ENCODE measurements at places on chromosomes 2 and 18.
A peak's percentile ranks its signal among the peaks of the same experiment; 100 is the strongest.

DNA sequence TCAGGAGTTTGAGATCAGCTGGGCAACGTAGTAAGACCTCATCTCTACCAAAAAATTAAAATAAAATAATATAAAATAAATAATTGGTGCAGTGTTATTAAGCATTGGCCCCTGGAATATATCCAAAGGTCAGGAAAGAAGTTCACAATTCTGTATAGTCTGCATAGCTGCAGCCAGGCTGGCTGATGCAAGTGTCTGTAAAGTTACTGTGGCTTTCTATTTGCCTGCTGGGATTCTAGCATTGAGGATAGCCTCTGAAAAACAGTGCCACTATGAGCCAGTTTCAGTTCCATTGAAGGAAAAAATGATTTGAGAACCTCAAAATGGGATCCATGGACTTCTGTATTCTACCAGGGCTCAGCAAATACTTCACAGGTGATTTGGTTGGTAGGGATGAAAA lies 208.6 kb downstream of the PARD3B start:
- DNase-seq: no peak

DNA sequence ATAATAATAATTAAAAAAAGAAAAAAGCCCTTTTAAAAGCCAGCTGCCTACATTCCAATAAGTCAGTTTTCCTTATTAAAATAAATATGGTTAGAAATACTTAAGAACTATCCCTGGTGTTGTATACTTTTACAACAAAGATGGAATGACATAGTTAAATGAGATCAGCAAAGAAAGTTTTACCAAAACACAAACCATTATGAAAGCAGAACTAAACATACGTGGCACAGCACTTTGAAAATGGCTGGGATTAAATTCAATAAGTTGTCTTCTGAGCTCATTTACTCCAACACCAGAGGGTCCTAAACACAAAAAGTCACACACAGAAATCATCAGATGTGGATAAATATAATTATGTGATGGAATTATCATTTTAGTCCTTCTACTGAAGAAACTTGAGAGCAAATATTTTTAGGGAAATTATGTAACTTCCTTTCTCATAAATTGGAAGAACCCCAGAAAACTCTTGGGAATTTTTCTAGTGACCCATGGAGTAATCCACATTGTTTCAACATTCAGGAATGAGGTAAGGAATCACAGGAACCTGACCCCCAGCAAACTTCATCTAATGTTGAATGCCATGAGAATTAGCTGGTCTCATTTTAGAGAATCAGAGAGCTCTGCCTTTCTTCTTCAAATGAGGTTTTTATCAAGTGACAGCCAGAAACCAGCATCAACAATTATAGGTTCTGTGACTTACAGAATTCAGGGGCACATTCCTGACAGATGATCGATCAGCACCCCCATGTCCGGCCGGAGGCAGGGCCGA lies 11.5 kb upstream of the TMEM237 start:
- no peak for DNase-seq

- no peak for DNase-seq
These were observed 383.6 kb upstream of the SALL3 start for GRCh38 chr18:78595924-78596573.

GRCh38 chr18:10948421-10948820 lies 200.9 kb downstream of the PIEZO2 start:
- DNase-seq: no peak

- DNase-seq: no peak
These were observed 300.5 kb downstream of the INSIG2 start for GRCh38 chr2:118388771-118389170.

- DNase-seq: no peak
These were observed 83.0 kb upstream of the CHRNA1 start for GRCh38 chr2:174846941-174847938.

- DNase-seq: no peak
These were observed 85.3 kb downstream of the CYP26B1 start for GRCh38 chr2:72062336-72062735.

DNA sequence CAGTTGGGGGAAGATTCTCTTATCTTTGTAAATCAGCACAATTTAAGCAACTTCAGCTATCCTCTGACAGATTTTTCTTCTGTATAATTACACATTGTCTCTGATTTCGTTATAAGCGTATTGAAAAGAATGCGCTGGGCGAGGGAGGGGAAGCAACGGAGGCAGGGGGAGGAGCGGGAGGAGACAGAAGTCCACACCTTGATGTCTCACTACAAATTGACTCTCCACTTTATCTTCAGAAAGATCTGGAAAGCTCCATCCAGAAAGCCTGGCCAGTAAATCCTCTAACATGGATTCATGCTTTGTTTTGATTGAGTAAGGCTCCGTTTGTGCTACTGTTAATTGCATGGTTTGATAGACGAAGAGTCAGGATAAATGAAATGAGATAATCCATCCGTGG lies 76.6 kb downstream of the SMIM21 start:
- no peak for DNase-seq

DNA sequence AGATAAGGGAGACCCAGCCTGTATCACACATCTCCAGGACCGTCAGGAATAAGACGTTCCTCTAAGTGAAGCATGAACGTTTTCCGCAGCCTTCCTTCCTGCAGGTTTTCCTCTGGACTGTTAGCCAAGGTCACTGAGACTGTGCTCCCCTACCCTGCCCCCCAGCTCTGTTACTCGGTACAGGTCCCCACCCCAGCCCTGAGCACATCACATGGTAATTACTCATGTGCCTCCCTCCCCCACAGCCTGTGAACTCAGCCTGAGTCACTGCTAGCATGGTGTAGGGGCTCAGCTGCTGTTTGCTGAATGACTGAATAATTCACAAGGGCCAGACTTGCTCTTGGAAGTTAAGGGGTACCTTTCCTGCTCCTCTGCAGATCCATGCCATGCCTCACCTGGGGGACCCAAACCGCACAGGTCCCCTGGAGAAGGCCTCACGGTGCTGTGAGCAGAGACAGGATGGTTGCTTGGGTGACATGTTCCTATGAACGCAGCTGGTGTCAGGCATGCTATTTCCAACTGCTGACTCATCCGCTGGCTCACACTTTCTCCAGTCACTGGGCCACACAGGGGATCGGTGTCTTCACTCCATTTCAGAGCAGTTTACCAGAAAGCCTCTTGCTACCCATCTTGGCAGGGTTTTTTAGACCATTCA lies 88.2 kb downstream of the PLB1 start:
- peak; percentile 57 for DNase-seq

GRCh38 chr18:10688766-10689165 lies 162.9 kb downstream of the NAPG start:
- no peak for DNase-seq

- no peak for DNase-seq
These were observed 19.1 kb downstream of the TRAK2 start for GRCh38 chr2:201432038-201432620.

DNA sequence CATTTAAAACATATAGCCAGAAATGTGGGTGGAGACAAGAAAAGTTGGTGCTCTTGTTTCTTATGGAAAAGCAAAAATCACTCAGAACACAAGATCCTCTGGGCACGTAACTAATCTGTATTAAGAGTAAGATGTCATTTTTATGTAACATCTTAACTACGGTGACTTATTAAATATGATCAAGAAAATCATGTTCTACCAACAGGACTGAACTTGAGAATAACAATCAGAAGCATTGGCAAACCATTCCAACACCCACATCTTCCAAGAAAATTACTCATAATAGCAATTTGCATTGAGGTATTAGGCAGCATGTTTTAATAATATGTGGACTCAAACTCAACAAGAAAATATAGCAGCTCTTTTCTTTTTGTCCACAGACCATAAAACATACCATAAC lies 21.6 kb downstream of the MAP2 start:
- no peak for DNase-seq

DNA sequence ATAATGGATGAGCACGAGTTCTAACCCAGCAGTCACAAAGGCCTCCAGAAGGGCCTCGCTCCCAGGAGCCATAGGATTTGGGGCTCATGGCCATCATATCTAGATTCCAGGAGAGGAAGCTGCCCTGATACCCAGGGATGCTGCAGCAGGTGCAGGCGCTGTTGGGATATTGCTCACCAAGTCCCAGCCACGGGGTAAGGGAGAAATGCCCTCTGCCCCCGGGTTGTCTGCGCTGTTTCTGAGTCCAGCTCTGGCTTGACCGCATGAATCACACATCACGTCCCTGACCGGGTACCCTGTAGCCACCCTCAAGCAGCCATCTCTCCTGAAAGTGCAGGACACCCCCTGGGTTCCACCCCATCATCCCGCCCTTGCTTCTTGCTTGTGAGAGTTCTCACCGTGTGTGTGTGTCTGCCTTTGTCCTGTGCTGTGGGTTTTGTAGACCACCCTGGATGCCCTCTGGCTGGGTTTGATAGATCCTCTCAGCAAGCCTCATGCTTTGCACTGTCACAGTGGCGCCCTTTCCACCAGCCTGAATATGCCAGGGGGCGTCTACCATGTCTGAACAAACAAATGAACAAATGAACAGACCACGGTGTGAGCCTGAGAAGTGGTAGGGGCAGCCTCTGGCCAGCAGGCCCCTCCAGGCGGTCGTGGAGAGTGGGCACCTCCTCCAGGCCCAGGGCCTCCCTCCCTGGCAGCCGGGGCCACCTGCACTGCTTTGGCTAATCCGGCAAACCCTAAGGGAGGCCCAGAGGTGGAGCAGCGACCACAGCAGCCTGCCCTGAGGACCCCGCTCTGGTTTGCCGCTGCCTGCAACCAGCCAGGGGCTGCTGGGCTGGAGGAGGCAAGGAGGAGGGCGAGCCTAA lies 32.1 kb downstream of the ADRA2B start:
- no peak for DNase-seq

- no peak for DNase-seq
These were observed 239.6 kb downstream of the LPIN1 start for GRCh38 chr2:11985817-11986566.

DNA sequence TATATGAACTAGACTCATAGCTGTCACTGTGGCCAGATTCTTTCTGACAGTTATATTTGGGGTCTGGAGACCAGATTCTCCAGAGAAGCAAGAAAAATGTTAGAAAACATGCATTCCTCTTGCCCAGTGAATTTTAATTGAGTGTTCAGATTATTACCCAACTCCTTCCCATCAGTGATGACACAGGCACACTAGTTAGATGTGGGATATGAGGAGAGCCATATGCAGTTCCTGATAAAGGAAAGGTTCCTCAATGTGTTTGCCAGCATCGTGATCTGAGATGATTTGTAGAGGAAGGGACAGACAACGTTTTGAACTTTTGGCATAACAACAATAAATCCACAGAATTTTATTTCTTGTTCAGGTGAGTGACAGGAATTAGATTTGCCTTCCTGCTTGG lies 308.6 kb downstream of the PIEZO2 start:
- no peak for DNase-seq

DNA sequence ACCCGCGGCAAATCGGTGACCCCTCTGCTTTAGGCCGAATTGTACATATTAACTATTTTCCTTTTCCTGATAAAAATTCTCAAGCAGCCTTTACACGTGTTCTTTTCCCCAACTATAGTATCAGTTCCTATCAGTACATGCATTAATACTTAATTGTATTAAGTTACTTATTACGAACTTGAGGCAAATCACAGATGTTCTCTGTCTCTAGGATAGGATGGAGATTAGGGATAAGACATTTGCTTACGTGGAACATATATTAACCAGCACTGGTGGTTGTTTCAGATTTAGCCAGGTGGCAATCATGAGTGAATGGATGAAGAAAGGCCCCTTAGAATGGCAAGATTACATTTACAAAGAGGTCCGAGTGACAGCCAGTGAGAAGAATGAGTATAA lies 675 bp downstream of the GEMIN6 start:
- DNase-seq: no peak

DNA sequence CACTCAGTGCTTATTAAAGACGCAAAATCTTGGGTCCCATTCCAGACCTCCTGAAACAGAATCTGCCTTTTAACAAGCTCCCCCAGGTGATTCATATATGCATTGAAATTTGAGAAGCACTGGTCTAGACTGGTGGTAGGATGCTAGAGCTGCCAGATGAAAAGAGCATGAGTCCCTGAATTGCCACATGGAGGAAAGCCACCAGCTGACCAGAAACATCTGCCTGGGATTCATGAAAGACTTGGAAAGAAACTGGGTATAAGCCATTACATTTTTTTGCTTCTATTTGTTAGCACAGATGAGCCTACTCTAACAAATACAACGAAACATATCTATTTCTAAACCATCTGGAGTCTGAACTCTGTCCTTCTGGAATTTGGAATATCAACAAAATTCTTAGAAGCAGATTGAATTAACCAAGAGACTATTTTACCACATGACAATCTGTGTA lies 228.9 kb downstream of the RBM43 start:
- no peak for DNase-seq
